ENCODE measurements at places on chromosomes 1 and 21.
A peak's percentile ranks its signal among the peaks of the same experiment; 100 is the strongest.

DNA sequence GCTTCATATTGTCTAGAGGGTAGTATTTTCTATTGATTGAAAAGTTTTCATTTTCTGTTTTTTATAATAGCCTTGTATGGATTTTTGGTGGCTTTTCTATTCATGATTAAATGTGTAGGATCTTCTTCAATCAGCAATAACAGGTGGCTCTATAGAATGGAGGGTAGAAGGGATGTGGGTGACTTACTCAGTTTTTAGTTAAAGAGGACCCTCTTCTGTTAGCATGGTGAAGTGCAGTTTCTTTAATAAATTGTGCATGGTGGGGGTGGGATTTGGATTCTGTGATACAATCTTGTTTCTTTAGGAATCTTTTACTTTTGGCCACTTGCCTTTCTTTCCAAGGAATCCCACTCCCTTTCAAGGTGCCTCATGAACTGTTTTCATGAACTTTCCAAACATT lies 64.7 kb downstream of the SLC35A3 start:
- DNase-seq: peak; percentile 44

DNA sequence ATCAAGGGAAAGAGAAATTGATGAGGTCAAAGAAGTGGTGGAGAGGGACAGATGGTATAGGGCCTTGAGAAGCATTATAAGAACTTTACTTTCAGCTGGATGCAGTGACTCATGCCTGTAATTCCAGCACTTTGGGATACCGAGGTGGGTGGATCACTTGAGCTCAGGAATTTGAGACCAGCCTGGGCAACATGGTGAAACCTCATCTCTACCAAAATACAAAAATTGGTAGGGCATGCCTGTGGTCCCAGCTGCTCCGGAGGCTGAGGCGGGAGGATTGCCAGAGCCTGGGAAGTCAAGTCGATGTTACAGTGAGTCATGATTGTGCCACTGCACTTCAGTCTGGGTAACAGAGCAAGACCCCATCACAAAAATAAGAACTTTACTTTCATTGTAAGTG lies 5.7 kb downstream of the TMEM50A start:
- no peak for DNase-seq

DNA sequence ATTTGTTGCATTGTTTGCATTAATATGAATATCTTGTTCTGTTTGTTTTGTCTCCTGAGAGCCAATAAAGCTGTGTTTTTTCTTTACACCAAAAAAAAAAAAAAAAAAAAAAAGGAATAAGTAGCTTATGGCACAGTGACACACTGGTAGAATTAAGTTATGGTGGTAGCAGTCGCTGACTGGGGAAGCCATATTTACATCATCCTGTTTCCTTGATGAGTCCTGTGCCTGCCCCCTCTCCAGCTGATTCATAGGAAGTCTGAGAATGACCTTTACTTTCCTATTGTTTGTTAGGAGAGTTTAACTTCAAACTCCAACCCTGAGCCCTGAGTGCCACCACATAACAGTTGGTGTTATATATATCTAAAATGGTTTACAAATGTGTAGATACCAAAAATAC lies 62.2 kb downstream of the OBSCN start:
- no peak for DNase-seq

DNA sequence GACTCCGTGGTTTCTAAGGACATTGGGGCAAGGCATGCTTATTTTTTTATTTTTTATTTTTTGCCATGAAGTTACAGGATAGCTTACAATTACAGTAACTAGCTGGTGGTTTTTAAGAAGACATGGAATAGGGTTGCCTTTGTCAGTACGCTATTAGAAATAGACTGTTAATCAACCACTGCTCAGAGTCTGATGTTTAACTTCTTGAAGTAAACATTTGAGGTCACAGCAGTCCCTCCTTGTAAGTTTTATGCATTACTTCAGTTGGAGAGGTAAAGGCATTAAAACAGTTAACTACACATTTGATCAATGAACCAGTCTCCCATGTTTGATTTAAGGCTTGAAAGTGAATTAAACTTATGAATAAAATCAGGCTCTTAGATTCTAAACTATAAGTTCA lies 19.3 kb upstream of the SHCBP1L start:
- no peak for DNase-seq

- no peak for DNase-seq
These were observed 111.2 kb upstream of the JUN start for GRCh38 chr1:58895082-58895481.

- no peak for DNase-seq
These were observed 33.6 kb upstream of the GPR52 start for GRCh38 chr1:174414203-174414602.
